ENCODE measurements at places on chromosomes 5 and 9.

GRCh38 chr9:13967011-13967410 lies 346.9 kb downstream of the NFIB start:
- no peak for DNase-seq

DNA sequence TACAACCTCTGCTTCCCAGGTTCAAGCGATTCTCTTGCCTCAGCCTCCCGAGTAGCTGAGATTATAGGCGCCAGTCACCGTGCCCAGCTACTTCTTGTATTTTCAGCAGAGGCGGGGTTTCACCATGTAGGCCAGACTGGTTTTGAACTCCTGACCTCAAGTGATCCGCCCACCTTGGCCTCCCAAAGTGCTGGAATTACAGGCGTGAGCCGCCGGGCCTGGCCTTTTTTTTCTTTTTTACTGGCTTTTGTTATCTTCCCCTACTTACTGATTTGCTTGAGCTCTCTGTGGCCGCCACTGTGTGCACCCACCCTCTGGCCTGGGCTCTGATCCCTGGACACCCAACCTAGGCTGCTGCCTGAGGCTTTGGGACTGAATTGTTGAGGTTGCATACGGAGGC lies 60.3 kb downstream of the ANKRD33B start:
- DNase-seq, result no peak

DNA sequence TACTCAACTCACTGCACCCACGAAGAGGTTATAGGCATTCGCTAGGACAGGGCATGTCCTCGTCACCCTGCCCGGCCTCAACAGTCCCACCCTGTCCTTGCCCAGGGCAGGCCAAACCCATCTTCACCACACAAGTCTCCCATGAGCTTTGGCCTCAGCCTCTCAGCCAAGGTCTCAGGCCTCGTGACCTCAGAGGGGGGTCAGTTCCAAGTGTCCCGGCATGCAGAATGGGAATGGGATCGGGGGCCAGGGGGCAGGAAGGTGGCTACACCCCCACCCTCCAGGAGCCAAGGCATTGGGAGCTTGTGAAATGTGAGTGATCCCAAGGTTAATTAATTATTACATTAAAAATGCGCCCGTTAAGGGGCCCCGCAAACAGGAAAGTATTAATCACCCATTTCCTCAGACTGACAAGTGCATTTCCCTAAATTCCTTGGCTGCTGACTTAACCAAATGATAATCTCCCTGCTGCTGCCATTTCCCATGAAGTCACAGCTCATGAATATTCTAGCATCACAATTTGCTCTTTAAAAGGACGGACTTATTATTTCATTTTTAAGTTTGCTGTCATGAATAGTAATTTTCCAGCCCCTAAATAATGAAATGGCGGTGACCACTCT lies 8.0 kb upstream of the UBAC1 start:
- no peak for DNase-seq

DNA sequence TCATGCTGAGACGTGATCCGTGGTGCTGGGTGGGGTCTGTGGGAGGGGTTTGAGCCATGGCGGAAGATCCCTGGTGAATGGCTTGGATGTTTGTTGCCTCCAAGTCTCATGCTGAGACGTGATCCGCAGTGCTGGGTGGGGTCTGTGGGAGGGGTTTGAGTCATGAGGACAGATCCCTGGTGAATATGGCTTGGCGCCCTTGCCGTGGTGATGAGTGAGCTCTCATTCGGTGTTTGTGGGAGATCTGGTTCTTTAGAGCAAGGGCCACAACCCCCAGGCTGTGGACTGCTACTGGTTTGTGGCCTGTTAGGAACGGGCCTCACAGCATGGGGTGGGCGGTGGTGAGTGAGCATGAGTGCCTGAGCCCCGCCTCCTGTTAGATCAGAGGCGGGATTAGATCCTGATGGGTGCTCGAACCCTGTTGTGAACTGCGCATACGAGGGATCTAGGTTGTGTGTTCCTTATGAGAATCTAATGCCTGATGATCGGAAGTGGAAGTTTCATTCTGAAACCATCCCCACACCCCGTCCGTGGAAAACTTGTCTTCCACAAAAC lies 31.2 kb downstream of the NKD2 start:
- DNase-seq, result no peak

- no peak for DNase-seq
Observed at GRCh38 chr5:62488531-62488930, 76.0 kb downstream of the IPO11 start.

DNA sequence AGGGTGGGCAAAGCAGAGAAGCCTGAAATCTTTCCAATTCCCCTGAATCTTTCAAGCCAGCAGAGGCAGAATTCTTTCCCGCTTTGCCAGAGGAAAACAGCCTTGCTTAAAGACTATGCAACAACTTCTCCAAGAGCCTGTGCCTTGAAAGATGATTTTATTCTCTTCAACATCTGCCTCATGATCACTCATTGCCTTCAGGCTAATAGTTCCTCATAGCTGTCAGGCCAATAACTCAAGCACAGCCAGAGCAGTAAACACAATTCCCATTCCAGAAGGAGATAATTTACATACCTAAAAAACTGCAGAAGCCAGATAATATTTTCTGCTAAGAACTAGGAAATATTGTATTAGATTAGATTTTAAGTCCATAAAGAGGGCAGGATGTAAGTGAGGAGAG lies 92.3 kb upstream of the PUM3 start:
- no peak for DNase-seq

DNA sequence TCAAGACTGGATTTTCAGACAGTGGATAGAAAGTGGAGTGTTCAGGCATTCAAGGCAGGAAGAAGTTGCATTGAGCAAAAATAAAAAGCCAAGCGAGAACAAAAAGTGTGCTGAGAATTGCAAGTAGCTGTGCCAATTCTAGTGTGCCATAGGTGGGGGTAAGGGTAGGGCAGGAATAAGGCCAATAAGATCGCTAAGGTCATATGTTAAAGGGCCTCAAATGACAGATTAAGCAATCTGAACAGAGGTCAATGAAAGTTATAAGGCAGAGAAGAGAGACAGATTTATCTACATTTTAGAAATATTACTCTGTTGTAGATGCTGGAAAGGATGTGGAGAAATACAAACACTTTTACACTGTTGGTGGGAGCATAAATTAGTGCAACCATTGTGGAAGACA lies 36.4 kb downstream of the NADK2 start:
- no peak for DNase-seq

GRCh38 chr5:56278335-56278753 lies 45.2 kb upstream of the ANKRD55 start:
- DNase-seq, result no peak

DNA sequence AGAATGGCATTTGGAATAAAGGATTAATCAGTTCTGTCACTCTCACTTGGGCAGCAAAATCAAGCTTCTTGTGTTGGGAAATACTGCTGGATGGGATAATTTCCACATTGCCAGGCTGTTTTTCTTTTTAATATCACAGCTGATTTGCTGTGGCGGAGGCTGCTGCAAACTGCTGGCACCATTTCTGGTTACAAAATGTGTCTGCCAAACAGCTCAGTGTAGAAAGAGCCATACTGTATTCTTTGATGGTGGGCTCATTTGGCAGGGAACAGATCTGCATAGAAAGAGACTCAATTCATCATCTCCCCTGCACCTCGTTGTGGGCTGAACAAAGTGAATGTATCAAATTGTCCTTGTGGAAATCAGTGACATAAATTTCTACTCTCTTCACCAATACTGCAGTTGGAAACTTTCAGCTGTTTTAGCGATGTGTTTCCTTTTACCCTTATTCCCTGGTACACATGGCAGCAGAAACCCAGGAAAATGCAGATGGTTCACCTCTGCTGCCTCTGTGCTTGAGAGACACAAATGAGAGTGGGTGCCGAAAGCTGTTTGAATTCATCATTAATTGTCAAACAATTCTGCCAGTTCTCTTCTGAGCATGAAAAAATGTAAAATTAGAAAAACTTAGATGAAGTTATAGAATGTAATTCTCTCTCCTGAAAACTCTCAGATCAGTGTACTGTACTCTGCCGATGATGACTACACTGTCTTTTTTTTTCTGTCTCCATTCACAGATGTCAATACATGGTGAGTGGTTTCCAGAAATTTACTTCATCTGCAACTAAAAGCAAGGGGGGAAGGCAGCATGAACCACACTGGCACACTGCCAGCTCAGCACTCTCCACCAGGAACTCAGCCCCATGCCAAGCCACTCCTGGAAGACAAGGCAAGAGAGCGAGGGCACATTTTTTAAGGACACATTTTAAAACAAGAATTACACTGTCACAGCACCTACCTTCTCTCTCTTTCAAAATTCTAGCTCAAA lies 75.0 kb downstream of the HMHB1 start:
- DNase-seq, result no peak

DNA sequence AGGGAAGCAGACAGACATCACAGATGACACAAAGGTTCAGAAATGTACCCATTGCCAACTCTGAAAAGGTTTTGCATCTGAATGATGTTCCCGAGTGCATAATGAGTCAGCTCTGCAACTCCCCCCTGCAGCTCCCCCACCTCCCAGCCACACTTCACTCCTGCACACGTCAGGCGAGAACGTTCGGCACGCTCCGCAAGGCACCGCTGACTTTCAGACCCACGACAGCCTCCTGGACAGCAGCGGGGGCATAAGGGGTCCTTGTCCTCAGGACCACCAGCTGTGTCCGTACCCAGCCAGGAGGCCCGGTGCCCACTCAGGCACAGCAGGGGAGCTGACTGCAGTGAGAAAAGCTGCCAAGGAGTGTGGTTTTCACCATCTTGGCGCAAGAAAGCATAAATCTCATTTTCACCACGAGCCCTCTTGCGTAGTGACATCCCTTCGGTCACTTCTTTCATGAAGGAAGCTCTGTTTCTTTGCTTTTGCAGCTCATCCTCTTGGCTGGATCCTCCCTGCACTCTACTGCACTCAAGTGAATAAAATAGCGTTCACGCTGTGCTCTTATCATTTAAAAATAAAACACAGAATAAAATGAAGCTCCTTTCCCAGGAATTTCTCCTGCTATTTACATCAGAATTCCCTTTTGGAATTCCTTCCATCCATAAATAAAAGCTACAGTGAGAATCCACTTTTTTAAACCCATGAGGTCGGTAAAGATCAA lies 9.9 kb downstream of the GFPT2 start:
- DNase-seq, result no peak

Data from GF-D8 (cell line).